Mucosa of gallbladder (tissue), 1 donor: ENCODE measurements at places on chromosomes 12 and 14.

DNA sequence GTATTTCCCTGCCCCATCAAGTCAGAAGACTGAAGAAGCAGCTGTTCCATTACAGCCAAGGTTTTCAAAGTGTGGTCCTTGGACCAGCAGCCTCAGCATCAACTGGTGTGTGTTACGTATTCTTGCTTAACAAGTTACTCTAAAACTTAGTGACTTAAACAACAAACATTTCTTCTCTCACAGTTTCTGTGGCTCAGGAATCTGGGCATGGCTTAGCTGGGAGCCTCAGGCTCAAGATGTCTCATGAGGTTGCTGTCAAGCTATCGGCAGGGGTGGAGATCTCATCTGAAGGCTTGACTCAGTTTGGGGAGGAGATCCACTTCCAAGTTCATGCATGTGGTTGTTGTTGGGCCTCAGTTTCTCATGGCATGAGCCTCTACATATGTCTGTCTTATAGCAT lies 174.5 kb downstream of the KTN1 start:
- DNase-seq, result no peak

GRCh38 chr14:98022541-98023520 lies 1225.6 kb downstream of the VRK1 start:
- no peak for DNase-seq

- no peak for DNase-seq
These were observed 14.1 kb upstream of the NUMB start for GRCh38 chr14:73472185-73473114.

DNA sequence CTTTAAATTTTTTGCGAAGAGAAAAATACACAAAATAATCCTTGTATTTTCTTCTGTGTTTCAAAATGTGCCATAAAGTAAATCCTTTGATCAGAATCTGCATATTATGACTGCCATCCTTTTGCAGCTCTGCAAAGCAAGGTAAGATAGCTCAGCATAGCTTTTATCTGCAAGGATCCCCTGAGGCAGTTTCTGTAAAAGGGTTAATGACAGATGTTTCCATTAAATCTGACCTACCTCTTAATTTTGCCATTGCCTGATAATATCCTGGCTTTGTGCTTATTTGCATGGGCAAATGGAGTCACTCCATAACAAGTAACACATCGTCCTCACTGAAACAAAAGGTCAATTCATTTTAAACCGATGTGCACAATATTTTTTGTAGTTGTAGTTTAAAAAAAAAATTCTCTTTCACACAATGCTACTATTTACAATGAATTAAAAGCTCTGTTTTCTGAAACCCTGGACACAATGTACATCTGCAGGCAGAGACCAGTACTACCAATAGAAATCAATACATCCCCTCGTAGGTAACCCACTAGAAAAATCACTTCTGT lies 108.5 kb upstream of the SOX5 start:
- no peak for DNase-seq

DNA sequence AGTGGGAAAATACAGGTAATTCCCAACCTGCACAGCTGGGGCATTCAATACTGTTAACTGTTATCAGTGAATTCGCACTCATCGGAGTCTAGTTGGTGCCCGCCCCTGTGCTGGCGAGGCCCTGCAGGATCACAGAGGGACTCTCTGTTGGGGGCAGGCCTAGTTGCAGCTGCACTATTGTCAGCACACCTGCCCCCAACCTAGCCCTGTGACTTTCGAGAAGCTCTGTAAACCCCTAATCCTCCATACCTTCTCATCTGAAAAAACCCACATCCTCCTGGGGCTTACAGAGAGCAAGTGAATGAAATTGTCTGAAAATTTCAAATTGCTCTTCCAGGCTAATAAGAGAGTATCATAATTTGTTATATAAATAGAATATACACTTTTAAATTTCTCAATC lies 132.2 kb upstream of the NUDT4 start:
- no peak for DNase-seq

- no peak for DNase-seq
These were observed 26.1 kb downstream of the CEP170B start for GRCh38 chr14:104891121-104891551.

GRCh38 chr14:99754141-99755067 lies 38.8 kb upstream of the EML1 start:
- no peak for DNase-seq

GRCh38 chr12:118979763-118980406 lies 1.5 kb upstream of the SRRM4 start:
- DNase-seq, result peak; percentile 19

- DNase-seq, result no peak
These were observed 133.8 kb upstream of the CLEC14A start for GRCh38 chr14:38389681-38390080.

GRCh38 chr12:119325813-119326212 lies 8.7 kb upstream of the CCDC60 start:
- DNase-seq, result no peak

DNA sequence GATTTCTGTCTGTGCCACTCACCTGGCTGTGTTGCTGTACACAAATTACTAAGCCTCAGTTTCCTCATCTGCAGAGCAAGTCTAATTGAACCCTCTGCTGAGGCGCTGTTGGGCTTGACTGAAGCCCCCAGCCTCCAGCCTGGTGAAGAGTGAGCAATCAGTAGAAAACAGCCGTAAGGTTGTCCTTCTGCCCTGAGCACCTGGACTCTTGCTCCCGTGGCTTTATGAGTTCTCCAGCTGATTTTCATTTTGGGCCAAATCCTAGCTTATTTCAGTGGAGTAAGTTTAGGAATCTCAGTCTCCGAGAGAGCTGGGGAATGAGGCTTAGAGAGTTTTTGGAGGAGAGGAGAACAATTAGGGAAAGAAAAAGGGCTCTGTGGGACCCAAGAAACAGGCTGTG lies 133.9 kb upstream of the EVL start:
- DNase-seq, result no peak

- no peak for DNase-seq
These were observed 70.0 kb downstream of the SLC38A6 start for GRCh38 chr14:61051051-61051450.

- no peak for DNase-seq
These were observed 73.0 kb upstream of the PRMT8 start for GRCh38 chr12:3417937-3418462.

DNA sequence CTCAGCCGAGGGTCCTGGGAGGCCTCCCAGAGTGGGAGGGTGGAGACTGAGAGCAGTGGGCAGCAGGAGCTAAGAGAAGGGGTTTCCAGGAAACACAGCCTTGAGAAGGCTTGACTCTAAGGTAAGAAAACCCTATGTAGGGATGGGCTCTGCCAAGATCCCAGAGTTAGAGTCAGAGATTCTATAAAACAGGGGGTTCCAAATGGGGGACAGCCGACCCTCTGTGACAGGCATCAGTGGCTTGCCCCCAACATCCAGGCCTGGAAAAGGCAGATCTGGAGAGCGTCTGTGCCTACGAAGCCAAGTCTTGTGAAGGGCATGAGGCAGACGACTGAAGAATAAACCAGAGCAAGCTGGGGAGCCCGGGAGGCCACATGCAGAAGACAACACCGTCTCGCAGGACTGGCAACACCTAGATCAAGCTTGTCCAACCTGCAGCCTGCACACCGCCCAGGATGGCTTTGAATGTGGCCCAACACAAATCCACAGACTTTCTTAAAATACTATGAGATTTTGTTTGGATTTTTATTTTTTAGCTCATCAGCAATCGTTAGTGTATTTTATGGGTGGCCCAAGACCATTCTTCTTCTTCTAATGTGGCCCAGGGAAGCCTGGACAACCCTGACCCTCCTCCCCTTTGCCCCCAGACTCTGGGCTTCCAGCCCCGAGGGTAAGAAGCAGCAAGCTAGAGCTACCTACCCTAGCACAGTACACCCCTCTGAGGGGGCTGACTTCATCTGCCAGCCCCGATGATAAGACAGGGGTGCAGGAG lies 42.1 kb downstream of the PRMT8 start:
- DNase-seq, result no peak

- no peak for DNase-seq
These were observed 4.2 kb downstream of the HSPB8 start for GRCh38 chr12:119182701-119183493.

GRCh38 chr14:20499108-20499507 lies 6.2 kb upstream of the RNASE10 start:
- no peak for DNase-seq

GRCh38 chr12:27875677-27876076 lies 95.6 kb upstream of the MANSC4 start:
- DNase-seq, result no peak

DNA sequence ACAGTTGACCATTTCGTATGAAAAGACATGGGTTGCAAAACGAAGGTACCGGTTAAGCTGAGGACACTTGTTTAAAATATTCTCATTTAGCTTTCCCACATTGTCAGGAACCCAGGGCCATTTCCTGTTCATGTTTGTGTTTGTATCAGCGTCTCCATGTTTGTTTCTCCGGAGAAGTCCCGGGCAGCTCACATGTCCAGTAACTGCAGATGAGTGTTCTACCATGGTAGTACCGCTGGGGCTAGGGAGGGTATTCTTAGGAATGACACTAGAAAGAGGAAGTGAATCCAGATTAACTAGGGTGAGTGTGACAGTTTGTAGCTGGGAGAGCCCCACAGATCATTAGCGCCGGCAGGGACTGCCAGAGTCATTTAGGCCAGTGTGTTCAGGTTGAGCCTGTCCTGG lies 50.0 kb upstream of the EVL start:
- DNase-seq, result no peak

DNA sequence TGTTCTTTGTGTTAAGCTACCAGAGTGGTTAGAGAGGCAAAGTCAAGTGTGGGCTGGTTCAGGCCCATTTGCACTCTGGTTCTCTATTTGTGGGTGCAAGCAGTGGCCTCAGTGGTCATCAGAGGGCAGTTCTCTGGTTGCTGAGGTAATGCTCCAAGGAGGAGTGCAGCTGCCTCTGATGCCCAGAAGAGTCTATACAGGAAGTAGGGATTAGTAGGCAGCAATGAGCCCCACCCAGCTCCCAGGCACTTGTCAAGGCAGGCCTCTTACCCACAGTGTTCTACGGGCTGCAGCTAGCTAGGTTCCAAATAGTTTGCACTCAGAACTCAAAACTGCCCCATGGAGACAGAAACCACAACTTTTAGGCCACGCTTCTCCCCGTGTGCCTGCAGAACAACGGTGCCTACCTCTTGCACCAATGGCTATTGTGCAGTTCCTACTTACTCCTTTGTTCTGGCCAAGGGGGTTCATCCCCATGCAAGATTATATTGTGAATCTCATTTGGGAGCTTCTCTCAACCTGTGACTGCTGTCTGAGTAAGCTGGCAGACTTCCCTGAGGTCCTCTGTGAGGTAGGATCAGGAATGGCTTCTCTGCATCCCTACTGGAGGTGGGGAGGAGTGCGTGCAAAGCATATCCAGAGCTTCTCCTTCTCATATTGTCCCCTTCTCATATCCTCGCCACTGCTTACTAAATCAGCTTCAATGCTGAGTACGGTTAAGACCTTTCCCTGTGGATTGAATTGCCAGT lies 410.3 kb upstream of the LMO3 start:
- DNase-seq, result no peak

- no peak for DNase-seq
These were observed 9.8 kb downstream of the DHRS1 start for GRCh38 chr14:24289649-24290280.

GRCh38 chr12:19200261-19200660 lies 70.7 kb downstream of the PLEKHA5 start:
- DNase-seq, result no peak

DNA sequence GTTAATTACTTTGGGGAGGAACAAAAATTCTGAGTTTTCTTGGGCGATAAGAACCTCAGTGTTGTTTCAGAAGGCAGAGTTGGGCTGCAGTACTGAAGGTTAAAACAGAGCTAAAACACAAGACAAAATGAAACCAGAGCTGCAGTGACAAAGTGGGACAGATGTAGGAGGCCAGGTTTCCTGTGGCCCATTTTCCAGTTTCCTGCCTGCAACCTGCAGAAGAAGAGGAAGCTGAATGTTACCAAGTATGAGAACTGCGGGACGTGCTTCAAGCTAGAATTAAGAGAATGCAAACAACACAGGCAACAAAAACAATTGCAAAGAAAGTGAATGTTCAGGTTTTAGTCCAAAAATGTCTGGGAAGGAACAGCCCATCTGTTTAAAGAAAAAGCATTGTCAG lies 17.8 kb downstream of the ELK3 start:
- no peak for DNase-seq

GRCh38 chr14:96710060-96710666 lies 87.0 kb upstream of the VRK1 start:
- DNase-seq, result no peak

DNA sequence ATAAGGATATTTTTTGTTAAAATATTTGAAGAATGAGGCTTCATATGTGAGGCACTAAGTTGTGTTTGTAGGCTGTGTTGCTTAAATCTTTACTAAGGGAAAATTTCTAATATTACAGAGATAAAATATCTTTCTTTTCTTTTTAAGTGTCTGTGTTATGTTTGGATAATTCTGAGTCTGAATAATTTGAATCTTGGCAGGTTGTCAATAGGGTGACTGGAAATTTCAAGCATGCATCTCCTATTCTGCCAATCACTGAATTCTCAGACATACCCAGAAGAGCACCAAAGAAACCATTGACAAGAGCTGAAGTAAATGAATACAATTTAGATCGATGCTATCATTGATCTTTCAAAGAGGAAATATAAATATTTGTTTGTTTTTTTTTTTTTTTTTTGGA lies 29.4 kb downstream of the TMPO start:
- no peak for DNase-seq
